Stimulated activated CD8-positive, alpha-beta memory T cell treated with anti-CD3 and anti-CD28 coated beads, Interleukin-15, amount 100 ng/mL, for 4 hours (primary cell): ENCODE measurements at places on chromosomes 4 and X.

DNA sequence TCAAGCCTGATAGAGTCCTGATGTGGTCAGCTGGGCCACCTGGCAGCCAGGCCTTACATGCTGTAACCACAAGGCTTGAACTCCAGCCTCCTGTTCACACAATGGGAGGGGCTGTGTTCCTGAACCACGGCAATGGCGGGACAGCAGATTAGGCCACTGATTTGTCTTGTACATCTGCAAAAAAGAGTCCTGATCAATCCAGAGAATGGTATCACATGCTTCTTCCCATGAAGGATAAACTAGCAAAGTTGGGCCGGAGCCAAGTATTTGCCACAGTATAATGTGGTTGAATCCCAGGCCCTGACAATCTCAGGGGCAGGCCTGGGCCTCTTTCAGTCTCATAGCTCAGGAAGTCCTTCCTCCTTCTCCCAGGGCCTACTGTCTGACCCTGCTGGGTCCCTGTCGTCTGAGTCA lies 2182.5 kb upstream of the AGA start:
- DNase-seq = no peak

DNA sequence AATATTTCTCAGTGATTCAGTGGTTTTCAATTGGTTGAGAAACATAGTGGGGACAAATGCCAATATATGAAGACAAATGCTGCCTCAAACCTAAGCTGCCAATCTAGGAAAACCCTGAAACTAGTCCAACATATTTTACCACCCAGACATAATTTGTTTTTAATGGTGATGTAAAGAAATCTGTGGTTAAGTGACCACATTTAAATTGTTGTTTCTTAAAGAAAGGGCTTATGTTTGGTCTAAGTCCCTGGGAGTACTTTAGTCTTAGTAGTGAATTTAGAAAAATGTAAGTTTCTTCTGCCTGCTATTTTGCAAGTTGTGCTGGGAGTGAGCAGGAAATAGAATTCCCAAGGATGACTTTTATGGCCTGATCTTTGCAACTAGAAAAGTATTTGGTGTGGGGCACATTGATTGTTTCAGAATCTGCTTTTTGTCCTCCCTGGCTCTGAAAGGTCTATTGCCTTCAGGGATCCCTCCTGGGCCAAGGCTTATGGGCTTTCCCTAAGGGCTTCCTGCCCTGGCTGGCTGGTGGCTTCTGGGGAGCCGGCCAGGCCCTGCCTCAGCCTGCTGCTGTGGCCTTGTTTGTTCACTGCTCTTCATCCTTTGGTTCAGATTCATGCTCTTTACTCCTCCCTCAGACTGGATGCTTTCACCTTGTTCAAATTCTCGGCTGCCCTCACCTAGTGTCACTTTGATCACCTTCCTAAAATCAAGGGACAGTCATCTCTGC lies 169.8 kb upstream of the JADE1 start:
- DNase-seq = no peak

- no peak for DNase-seq
Measured at GRCh38 chr4:11152684-11153083, 276.0 kb downstream of the HS3ST1 start.

DNA sequence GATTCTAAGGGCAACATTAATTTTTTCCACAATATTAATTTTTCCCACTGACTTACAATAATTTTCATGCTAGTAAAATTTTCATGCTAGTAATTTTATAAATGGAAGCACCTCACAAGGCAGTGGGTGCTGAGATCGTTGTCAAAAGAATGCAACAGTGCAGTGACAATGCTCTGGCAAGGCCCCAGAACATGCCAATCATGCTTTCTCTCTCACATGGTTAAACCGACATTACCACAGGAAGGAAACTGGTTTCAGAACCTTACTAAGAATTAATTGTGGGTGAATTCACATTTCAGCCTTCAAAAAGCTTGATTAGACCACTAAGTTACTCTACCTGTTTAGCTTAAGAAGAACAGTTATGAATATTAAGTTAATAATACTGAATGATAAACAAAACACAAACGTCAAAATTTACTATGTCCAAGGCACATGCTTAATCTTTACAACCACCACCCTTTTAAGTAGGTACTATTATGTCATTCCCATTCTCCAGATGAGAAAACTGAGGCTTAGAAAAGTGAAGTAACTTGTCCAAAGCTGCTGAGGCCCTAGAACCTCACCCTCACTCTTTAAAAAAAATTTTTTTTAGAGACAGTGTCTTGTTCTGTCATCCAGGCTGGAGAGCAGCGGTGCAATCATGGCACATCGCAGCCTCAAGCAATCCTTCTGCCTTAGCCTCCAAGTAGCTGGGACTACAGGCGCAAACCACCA lies 10.0 kb upstream of the OPHN1 start:
- no peak for DNase-seq

DNA sequence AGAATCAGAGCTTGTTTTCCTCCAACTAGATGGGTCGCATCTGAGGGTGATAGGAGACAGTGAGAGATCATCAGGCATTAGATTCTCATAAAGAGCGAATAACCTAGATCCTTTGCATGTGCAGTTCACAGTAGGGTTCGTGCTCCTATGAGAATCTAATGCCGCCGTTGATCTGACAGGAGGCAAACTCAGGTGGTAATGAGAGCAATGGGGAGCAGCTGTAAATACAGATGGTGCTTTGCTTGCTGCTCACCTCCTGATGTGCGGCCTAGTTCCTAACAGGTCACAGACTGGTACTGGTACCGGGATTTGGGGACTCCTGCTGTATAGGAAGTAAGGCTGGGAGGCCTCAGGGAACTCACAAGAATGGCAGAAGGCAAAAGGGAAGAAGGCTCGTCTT lies 276.5 kb downstream of the FAT4 start:
- DNase-seq = no peak

- no peak for DNase-seq
Measured at GRCh38 chrX:137025930-137026329, 7.9 kb downstream of the GPR101 start.

DNA sequence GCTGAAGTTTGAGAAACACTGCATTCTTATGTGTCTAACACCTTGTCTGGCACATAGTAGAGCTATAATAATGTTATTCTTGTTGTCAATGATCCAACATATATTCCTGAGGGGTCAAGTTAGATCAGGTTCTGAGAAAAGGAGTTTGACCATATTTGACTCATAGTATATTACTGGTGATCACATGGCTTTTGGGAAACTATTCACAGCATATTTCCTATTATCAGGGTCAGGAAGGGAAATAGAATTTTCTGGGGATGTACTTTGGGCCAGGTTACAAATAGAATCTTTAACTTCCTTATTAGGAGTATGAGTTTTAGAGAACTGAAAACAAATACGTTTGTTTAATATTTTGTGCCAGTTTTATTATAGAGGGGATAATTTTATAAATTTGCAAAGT lies 11.6 kb downstream of the IL15 start:
- DNase-seq = no peak

GRCh38 chrX:16307950-16308349 lies 140.7 kb downstream of the MAGEB17 start:
- DNase-seq = no peak

DNA sequence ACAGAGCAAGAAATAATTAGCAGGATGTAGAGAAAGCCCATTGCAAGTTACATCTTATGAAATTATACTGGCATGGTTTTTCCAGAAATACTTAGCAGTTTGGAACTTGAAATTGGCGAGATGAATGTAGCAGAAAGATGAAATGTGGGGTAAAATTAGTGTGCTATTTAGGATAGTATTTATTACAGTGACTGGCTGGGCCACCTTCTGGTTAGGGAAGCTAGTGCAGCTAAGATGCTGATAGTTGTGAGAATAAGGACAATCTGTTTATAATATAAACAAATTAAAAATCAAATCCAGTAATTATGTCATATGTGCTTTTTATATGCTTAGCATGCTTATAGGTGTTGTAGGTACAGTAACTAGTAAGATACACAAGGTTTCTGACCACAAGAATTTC lies 74.8 kb downstream of the IL15 start:
- no peak for DNase-seq

DNA sequence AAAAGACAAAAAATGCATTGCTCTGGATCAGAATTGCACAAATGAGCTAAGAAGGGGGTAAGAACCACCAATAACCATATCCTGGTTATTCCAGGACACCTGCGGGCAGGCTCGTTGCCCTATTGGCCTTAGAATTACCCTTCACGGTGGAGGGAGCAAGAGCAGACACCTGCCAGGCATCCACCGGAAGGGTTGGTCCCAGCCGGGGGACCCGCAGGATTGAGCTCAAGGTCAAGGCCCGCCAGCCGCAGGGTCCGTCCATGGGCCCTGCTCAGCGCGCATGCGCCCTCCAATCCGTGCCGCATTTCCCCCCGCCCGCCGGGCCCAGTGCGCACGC lies 575 bp downstream of the SLC25A6 start:
- peak; percentile 80 for DNase-seq

DNA sequence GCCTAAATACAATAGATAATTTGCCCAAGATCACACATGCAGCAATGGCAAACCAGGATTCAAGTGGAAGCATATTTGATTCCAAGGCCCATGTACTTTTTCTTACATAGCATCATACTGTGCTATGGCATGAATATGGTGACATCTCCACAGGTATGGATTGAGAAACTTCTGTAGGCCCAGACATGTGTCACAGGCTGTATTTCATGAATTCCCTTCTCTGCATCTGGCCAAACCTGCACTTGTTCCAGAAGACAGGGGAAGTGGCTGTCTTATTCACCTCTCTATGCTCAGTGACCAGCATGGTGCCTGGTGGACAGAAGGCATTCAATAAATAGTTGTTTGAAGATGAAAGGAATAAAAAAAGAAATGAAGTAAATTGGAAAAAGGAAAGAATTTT lies 77.3 kb upstream of the TMEM164 start:
- no peak for DNase-seq

- DNase-seq = no peak
Measured at GRCh38 chr4:88900432-88900831, 156.6 kb downstream of the FAM13A start.

DNA sequence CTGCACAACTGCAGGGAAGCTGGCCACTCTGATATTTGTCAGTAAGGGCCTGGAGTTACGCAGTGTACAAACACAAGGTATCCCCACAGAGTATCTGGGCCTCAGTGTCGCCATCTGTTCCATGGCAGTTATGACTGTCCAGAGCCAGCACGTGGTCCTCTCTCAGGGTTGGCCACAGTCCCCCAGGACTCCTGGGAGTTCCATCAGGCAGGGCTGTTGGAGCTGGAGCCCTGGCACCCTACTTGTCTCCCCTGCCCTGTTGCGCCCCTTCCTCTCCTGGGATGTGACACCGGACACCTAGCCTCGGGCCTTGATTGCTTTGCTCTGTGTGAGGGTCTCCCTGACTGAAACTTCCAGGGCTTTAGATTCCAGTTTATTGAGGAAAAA lies 8.4 kb downstream of the HTRA3 start:
- DNase-seq = no peak

GRCh38 chr4:107492566-107492965 lies 227.5 kb downstream of the PAPSS1 start:
- no peak for DNase-seq

DNA sequence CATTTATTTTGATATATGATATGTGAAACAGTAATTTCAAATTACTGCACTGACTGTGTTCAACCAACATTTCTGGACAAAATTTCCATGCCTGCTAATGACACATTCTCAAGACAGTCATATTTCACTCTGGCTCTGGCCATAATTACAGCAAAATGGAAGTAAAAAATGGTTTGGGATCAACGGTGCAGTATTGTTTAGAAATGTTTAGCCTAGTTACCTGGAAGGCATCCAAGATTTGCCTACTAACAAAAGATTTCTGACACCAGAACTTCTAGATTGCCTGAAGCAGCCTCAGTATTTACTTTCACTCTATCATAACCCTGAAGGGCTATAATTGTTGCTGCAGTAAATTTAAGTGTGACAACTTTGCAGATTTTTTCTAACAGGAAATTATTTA lies 416.3 kb downstream of the PCDH10 start:
- DNase-seq = no peak

DNA sequence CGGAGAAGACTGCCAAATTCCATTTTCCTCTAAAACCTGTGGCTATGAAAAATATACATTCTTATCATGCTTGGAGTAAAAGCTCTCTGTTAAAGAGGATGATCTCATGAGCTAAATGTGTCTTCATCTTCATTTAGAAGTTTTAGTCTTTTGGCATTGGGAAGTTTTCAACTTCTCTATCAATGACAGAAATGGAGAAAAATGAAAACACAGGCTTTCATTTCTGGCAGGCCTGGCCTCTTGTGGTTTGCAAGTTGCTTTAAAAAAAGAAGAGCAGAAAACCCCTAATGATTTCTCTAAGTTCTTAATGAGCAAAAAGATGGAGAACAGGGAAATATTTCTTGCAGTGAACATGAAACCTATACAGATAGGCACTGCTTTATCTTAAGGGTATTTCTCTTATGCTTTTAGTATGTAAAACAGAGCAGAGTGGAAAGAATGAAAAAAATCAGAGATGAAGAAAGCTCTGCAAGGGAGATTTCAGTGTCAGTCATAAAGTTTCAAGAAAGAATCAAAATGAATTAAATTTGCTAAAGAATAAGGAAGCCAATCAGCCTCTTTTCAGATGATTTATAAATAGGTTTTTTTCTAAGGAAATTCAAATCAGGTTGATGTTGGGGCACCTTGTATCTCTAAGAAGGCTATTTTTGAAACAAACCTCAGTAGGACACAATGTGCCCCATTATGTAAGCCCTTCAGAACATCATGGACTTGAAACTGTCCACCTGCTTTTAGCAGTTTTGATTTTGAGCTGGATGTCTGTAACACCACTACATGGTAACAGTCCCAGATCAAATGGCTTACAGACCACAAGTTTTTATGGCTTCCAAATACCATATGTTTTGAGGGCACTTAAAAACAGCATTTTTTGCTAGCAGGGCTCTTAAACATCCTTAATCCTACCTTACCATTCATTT lies 225.0 kb downstream of the GRIA3 start:
- DNase-seq = no peak

- no peak for DNase-seq
Measured at GRCh38 chr4:155667568-155668511, 1.2 kb downstream of the GUCY1A1 start.

- DNase-seq = no peak
Measured at GRCh38 chrX:110135618-110136017, 132.7 kb downstream of the TMEM164 start.

DNA sequence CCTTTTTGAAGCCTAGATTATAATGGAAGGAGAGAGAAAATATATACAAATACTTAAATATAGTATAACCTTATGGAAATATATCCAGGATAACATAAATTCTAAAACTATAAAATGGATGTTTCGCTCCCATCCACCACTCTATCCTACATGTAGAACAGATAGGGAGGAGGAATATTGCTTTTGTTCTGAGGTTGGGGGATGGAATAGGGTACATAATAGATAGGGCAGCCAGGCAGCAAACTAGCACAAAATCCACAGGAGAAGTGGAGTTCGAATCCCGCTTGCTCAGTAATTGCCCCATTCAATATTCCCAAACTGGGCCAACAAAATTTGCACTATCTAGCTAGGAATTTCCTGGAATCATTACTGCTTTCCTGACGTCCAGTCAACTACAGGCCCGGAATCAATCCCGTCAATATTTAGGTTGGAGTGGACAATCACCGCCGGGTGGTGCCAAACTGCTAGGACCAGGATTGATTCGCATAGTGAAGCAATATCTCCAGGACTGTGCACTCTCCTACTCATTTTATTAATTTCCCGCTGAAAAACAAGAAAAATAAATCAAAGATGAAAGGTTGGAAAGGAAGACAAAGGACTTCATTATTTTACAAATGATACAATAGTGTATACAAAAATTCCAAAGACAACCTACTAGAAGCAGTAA lies 40.4 kb upstream of the PAPSS1 start:
- no peak for DNase-seq
